ENCODE measurements at places on chromosomes 16 and 17.

- DNase-seq: no peak
These were observed at the start of gene SPN for GRCh38 chr16:29663016-29663806. SPN (plus strand) TSS chr16:29663247; CDS start chr16:29663729, 482 bp downstream.

DNA sequence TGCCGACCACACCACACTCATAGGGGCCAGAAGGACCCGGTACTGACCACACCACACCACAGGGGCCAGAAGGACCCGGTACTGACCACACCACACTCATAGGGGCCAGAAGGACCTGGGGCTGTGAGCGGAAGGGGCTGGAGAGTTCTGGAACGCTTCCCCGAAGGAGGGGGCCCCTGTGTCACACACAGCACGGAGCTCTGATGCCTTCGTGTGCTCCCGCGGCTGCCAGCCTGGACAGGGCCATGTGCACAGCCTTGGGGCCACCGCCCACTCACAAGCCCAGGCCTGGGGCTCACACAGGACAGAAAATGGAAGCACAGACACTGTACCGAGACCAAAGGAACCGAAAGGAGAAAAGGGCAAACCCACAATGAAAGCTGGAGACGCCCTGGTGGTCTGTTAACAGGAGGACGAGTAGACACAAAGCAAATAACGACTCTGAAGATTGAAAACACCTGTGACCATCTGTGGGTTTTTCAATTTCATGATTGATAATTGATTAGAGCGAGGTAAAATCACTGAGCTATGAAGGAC lies 106.5 kb upstream of the METRNL start:
- DNase-seq: no peak

GRCh38 chr17:16952401-16952800 lies 19.5 kb downstream of the TNFRSF13B start:
- no peak for DNase-seq

DNA sequence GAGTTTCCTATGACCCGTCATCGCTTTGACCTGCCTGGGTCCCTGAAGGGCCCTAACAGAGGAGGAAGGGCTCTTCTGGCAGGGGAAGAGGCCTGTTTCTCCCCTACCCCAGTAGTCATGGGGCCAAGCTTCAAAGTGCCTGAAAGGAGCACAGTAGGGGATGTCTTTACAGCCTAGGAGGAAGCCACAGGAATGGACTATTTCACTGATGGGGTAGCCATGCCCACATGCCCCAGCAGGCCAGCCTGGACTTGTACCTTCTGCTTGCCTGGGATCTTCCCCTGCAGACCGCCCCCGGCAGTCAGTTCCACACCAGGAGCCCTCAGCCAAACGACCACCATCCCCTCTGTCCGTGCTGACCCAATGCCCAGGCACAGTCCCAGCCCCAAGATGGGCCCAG lies 41.8 kb upstream of the PEMT start:
- no peak for DNase-seq

DNA sequence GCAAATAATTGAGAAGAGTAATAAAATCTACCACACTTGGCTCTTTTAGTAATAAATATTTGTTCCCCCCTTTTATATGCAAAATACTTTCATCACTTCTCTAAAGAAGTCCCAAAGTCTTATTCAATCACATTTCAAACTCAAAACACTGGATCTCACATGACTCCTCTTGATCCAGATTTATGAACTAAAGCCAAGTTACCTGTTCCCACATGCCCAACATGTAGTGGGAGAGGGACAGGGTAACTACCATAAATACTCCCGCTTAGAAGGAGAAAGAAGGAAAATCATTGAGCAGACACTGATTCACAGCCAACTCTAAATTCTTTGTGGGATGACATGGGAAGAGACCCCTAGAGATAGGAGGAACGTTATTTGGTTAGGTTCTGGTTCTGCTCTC lies 64.9 kb upstream of the PMFBP1 start:
- DNase-seq: no peak

DNA sequence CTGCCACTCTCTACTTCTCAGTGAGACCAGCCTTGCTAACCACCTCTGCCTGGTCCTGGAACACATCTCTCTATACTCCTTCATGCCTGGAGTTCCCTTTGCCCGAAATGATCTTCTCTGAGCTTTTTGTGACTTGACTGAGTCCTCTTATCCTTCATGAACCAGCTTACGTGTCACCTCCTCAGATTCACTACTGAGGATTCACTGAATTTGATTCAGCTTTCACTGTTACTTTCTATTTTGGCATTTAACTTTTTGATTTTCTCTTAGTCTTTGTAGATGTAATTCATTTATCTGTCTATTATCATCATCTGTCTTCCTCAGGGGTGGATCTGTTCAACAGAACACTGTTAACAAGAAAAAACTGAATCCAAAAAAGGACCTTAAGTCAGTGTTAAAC lies 95.6 kb downstream of the RPGRIP1L start:
- no peak for DNase-seq

- no peak for DNase-seq
These were observed 72.1 kb downstream of the RPTOR start for GRCh38 chr17:80616705-80617104.

DNA sequence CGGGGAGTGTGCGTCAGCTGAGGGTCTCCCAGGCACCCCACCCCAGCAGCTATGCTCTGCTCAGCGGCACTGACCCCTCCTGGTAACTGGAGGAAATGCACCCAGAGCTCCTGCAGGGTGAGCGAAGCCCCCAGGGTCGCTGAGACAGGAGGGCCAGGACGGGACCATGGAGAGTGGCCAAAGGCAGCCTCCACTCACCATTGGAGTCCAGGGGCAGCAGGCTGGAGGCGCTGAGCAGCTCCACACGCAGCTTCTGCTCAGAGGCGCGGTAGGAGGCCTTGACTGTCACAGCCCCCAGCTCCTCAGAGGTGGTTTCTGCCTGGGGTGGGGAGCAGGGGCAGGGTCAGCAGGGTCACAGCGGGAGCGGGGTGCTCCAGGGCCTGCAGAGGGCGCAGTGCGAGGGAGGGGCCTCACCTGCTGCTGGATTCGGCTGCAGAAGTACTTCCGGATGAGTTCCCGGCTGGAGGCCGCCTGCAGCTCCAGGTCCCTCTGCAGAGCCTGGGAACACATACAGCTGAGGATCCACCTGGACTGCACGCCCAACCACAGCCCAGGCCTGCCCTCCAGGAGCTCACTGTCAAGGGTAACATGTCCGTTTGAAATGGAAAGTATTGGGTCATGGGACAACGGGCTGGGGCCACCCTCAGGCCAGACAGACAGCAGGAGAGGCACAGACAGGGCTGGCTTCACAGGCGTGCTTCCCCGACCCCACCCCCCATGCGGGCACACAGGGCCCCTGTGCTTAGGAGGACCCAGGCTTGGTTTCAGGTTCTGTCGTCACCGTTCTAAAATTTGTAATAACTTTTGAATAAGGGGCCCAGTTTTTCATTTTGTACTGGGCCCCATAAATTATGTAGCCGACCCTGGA lies 13.8 kb downstream of the UNC13D start:
- no peak for DNase-seq
